Activated CD8-positive, alpha-beta memory T cell treated with anti-CD3 and anti-CD28 coated beads, Interleukin-2, amount 10 ng/mL, durations not matched to agents 7 days and 5 days (primary cell): ENCODE measurements at places on chromosomes 7 and 10.

DNA sequence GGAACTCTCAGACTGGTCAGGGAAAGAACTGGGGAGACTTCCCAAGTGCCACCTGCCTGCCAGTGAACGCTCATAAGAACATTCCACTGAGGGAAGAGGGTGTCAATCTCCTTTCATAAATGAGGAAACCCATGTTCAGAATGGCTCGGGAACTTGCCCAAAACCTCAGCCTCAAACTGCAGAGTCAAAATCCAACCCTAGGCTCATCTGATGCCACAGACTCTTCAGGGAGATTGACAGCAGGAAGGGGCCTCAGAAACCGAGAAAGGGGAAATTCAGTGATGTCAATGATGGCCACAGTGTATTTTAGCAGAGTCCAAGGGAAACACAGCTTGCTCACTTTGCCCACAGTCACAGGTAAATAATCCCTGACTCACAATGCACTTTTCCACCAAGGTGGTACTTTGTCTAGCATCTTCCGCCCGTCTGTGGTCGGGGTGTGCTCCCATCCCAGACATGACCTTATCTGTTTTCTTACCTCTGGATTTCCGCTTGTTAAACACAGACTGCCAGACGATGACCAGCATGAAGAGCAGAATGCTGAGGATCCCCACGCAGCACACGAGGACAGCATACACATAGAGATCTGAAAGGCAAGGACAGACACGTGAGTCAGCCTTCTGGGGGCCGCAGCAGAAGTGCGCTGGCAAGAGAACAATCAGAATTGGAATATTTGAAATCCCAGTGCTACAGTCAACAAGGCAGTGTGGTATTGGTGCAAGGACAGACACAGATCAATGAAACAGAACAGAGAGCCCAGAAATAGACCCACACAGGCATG is 38.4 kb downstream of the VSTM4 start:
- peak; percentile 63 for DNase-seq

DNA sequence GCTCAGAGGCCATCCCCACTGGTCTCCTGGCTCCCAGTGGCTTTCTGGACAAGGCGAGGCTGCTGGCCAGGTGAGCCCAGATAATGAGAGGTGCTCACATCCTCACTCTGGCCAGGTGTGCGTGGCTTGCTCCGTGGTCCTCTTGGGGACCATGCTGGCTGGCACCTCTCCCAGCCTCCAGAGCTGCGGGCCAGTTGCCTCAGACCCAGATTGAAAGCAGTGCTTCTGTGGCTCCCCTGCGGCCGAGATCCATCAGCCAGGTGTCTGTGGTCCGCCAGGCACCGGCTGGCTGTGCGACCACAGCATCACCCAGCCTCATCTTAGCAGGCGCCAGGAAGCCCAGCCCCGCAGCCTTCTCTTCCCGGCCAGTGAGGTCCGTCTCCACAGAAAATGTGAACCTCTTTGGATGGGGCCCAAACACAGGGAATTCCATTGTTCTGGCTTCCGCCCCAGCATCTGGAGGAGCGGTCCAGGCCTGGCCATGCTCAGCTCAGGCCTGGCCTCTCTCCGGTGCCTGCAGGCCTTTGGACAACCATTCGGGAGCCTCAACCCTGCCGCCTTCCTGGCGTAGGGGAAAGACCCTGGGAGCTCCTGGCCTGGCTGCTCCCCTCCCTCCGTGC is 5.2 kb upstream of the TTYH3 start:
- no peak for DNase-seq

GRCh38 chr10:125086691-125087090 is 73.7 kb downstream of the CTBP2 start:
- DNase-seq: no peak

- DNase-seq: no peak
Measured at GRCh38 chr10:1188558-1189135, 132.5 kb downstream of the WDR37 start.

GRCh38 chr10:94235461-94235860 is 127.3 kb downstream of the NOC3L start:
- DNase-seq: no peak

DNA sequence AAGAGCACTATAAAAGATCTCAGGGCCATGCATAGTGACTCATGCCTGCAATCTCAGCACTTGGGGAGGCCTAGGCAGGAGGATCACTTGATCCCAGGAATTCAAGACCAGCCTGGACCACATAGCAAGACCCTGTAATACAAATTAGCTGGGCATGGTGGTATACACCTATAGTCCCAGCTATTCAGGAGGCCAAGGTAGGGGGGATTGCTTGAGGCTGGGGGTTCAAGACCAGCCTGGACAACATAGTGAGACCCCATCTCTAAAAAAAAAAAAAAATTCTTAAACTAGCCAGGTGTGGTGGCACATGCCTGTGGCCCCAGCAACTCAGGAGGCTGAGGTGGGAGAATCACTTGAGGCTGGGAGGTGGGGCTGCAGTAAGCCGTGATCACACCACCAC is 15.8 kb downstream of the STYXL1 start:
- DNase-seq: no peak

GRCh38 chr10:79137300-79137756 is 68.6 kb downstream of the ZMIZ1 start:
- DNase-seq: peak; percentile 52

- no peak for DNase-seq
Measured at GRCh38 chr10:111085690-111086353, 9.0 kb downstream of the ADRA2A start.

DNA sequence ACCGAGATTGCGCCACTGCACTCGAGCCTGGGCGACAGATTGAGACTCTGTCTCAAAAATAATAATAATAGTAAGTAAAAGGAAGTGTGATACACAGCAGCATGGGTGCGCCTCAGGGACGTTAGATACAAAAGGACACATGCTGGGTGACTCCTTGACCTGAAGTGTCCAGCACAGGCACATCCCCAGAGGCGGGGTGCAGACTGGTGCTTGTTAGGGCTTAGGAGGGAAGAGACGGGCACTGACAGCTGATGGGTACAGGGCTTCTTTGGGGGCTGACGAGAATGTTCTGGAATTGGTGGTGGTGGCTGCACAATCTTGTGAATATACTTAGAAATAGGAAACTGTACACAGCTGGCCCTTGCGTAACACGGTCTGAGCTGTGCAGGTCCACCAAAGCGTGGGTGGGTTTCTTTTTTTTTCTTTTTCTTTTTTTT is 61.8 kb upstream of the DNAJB6 start:
- no peak for DNase-seq

DNA sequence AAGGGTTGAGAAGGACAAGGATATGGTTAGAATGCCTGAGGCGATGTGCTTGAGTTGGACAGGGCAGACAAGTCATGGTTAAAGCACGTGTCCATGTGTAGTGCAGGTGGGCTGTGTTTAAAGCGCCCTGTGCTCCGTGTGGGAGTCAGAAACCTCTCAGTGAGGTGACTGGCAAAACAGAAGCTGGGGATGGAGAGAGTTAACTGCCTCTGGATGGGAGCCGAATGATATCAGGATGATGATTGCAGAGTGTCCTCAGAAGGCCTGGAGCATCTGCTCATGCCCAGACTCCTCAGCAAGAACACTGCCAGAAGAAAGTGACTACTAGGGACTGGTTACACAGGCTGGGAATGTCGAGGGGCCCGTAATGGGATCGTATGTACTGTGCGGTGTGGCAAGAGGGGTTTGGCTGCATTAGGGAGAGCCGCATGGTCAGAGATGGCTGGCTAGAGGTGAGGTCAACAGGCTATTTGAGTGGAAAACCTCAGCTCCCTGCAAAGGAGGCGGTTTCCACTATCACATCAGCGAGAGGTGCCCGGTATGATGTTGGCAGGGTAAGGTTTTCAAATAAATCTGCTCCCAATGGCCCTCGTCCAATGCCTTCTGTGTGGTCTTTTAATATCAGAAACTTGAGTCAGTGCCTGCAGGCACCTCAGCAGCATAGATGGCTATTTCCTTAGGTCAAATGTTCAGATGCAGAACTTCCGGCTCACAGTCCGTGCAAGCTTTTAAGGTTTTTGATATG is 26.1 kb upstream of the MRC1 start:
- DNase-seq: no peak

DNA sequence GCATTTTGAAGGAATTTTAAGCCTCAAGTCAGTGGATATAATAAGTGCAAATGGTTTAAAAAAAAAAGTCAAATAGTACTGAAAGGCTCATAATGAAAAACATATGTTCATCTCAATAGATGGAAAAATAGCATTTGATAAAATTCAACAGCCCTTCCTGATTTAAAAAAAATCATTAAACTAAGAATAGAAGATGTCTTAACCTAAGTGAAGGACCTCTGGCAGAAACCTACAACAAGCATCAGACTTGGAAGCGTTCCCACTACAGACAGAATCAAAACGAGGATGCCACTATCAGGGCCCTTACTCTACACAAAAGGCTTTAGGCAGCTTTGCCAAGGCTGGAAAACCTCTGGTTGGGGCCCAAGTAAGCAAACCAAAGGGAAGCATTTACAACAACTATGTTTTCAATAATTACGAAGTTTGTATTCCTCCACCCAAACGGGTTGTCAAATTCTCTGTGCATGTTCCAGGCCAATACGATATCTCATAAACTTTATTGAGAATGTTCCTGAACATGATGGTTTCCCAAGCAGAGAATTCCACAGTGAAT is 45.1 kb downstream of the CYTH3 start:
- no peak for DNase-seq
